Breast epithelium (tissue), 4 donors: ENCODE measurements at places on chromosomes 13 and 19. TPM values are rescaled to one million over a fixed set of nuclear protein-coding genes. Genes with fewer than 3 reads are reported as not detected.

- DNase-seq, result no peak
Measured at GRCh38 chr13:61086087-61086486, 329.6 kb downstream of the PCDH20 start.

Gene FKBP8
- 214 TPM for total RNA-seq

GRCh38 chr19:50764409-50764808, 5.9 kb upstream of the GPR32 start:
- no peak for DNase-seq

Gene ZNF443
- total RNA-seq, result 12.6 TPM

Gene ARHGAP33
- 12.8 TPM for total RNA-seq
